ENCODE measurements at places on chromosomes 4 and X.
A peak's percentile ranks its signal among the peaks of the same experiment; 100 is the strongest.

- no peak for DNase-seq
These were observed 31.3 kb upstream of the ETNPPL start for GRCh38 chr4:108794136-108794535.

DNA sequence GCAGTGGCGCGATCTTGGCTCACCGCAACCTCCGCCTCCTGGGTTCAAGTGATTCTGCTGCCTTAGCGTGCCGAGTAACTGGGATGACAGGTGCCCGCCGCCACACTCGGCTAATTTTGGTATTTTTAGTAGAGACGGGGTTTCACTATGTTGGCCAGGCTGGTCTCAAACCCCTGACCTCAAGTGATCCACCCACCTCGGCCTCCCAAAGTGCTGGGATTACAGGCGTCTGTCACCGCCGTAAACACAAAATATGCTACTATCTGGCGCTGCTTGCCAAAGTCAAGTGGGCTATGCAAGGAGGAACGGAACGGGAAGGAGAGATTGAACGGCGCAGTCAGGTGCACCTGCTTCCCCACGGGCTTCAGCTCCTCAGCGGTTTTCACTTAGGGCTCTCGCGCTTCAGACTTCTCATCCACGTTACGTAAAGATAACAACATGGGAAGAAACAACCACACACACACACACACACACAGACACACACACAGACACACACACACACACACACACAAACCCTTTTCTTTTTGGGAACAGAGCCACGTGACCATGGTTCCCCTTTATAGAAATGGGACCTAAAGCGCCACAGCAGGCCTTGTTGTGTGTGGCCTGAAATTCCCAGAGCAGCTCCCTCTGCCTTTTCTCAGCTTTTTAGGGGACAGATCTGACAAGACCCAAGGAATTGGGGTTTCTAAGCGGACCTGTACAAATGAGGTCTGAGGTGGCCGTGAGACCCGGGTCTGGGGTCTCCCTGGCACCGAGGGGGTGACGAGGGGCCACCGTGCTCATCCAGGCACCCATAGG, 1.5 kb downstream of the P2RY8 start:
- peak; percentile 32 for DNase-seq

DNA sequence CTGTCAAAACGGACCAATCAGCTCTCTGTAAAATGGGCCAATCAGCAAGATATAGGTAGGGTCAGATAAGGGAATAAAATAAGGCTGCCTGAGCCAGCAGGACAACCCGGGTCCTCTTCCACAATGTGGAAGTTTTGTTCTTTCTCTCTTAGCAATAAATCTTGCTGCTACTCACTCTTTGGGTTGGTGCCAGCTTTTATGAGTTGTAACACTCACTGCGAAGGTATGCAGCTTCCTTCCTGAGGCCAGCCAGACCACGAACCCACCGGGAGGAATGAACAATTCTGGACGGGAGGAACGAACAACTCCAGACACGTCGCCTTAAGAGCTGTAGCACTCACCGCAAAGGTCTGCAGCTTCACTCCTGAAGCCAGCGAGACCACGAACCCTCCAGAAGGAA, 287.8 kb downstream of the RAPGEF2 start:
- no peak for DNase-seq

DNA sequence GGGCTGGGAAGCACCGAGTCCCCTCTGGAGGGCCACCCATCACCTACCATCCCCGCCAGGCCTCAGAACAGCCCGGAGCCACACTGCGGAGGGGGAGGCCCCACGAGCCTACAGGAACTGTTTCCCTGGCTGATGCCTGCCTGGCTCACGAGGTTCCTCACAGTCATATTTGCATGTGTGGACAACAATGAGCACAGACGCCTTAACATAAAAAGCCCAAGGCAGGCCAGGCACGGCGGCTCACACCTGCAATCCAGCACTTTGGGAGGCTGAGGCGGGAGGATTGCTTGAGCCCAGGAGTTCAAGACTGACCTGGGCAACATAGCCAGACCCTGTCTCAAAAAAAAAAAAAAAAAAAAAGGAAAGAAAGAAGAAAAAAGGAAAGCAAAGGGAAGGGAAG, 125.9 kb downstream of the FAM53A start:
- DNase-seq: no peak

GRCh38 chr4:124386163-124386562, 326.4 kb downstream of the ANKRD50 start:
- no peak for DNase-seq

GRCh38 chr4:92714640-92715039, 410.9 kb downstream of the GRID2 start:
- DNase-seq: no peak

Measured in activated gamma-delta T cell (primary cell).